ENCODE measurements at places on chromosomes 1 and 21. TPM values are rescaled to one million over a fixed set of nuclear protein-coding genes. Genes with fewer than 3 reads are reported as not detected.

SPATA45 gene
- 0.51 TPM for total RNA-seq

HFM1 gene
- not detected for total RNA-seq

NEXN gene
- 0.51 TPM for total RNA-seq

KCNQ4 gene
- 0.45 TPM for total RNA-seq

GRCh38 chr1:2349806-2350205 lies 41.5 kb downstream of the MORN1 start:
- H3K4me1 ChIP-seq: no peaks in the 10 kb centered on the region
- no peaks in the 10 kb centered on the region for H3K36me3 ChIP-seq
- no peak overlapping the region for H3K4me3 ChIP-seq
- H3K27me3 ChIP-seq: no peaks in the 10 kb centered on the region
- no peak overlapping the region for H3K27ac ChIP-seq
- no peak for DNase-seq

- H3K4me1 ChIP-seq: no peaks in the 10 kb centered on the region
- no peak overlapping the region for H3K4me3 ChIP-seq
- no peaks in the 10 kb centered on the region for H3K36me3 ChIP-seq
- no peak overlapping the region for H3K27ac ChIP-seq
- H3K27me3 ChIP-seq: no peaks in the 10 kb centered on the region
Observed at GRCh38 chr1:61520401-61520800, 204.5 kb downstream of the TM2D1 start.

DNA sequence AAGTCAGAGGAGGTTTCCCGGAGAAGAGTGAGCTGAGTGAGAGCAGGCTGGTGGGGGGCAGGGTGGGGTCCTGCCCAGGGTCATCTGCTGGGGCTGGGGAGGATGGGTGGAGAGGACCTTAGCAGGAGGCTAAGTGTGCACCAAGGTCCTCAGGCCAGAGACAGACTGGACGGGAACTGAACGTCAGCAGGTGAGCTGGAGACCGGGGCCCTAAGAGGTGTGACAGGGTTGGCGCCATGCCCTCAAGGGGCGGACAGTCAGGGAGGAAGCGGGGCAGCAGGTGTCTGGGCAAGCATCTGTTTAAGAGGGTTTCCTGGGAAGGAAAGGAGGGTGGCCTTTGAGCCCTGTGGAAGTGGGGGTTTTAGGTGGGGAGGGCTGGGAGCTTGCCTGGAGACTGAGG lies 13.6 kb upstream of the PTPN7 start:
- no peak overlapping the region for H3K27ac ChIP-seq
- no peaks in the 10 kb centered on the region for H3K36me3 ChIP-seq
- H3K4me1 ChIP-seq: peaks cover 6% of the 10 kb centered on the region
- no peak overlapping the region for H3K4me3 ChIP-seq

- no peak overlapping the region for H3K27ac ChIP-seq
- peaks cover 23% of the 10 kb centered on the region for H3K36me3 ChIP-seq
- DNase-seq: no peak
- no peaks in the 10 kb centered on the region for H3K27me3 ChIP-seq
- no peak overlapping the region for H3K4me3 ChIP-seq
Observed at GRCh38 chr1:41618066-41618825, 133.8 kb upstream of the EDN2 start.

- DNase-seq: no peak
- peaks cover 14% of the 10 kb centered on the region for H3K36me3 ChIP-seq
- no peak overlapping the region for H3K27ac ChIP-seq
- H3K4me1 ChIP-seq: no peaks in the 10 kb centered on the region
Observed at GRCh38 chr1:5933676-5934057, 58.6 kb downstream of the NPHP4 start.

DNA sequence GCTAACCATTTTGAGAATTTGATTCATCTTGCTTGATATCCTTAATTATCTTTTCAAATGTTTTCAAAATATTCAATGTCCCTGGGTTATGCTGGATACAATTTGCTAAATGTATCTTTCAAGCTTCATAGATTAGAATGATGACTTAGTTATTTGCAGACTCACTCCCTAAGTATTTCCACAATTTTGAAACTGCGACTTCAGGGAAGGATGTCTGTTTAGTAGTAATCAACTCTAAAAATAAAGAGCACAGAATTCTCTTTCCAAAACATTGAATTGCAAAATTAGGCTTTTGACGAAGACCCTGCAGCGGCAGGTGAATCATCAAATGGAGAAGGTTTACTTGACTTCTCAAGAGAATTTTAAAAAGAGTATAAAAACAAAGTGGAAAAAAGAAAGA lies 14.2 kb downstream of the RGS1 start:
- DNase-seq: no peak
- no peak overlapping the region for H3K4me3 ChIP-seq
- H3K27me3 ChIP-seq: peaks cover 1% of the 10 kb centered on the region
- no peaks in the 10 kb centered on the region for H3K36me3 ChIP-seq

DNA sequence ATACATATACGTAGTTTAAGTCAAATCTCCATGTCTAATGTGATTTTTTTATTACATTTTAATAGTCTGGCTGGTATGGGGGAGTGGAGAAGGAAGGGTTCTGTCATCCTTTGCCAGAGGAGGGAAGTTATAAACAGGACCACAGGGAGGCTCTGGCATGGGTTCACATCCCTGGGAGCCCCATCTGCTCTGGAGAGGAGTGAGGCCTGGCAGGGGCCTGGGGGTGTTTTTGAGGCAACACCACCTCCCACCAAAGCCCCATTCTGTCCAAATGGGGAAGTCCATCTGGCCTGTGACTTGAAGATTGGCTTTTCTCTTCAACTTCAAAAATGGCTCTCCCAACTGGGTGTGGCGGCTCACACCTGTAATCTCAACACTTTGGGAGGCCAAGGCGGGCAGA lies 15.8 kb downstream of the DISP3 start:
- no peak overlapping the region for H3K4me3 ChIP-seq
- H3K27me3 ChIP-seq: peaks cover under 1% of the 10 kb centered on the region
- H3K4me1 ChIP-seq: no peaks in the 10 kb centered on the region
- no peak overlapping the region for H3K27ac ChIP-seq

DNA sequence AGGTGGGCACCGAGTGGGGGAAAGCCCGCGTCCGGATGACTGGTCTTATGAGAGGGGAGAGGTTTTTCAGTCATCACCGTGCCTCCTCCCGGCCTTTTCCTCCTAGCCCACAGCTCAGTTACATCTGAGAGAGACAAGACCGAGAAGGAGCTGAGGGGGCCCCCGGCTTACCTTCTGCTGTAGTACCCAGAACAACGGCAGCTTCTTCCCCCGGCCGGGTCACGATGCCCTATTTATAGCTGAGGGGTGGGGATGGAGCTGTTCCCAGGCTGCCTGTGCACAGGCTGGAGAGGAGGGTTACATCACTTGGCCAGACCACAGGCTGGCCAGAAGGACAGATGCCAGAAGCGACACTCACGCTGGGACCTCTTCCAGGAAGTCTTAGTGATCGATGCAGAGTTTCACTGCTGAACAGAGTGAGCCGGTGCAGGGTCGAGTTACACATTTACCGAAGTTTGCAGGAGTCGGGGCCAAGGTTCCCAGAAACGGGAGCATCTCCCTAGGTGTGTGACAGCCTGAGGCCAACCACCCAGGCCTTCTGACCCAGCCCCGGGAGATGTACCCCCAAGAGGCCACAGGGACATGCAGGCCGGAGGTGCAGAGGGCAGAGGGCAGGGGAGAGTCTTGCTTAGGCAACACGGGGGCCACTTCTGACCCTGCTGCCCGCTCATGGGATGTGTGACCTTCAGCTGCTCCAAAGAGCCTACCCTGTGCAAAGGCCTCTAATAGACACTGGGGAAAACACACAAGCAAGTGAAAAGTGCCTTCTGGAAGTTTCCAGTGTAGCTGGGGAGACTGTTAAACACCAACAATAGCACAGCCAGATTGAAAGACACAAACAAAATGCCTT lies at the start of gene AGT:
TSS of gene AGT (minus strand) at position 208 of the 850 bp plus-strand sequence. CDS start 3,299 bp downstream, outside the sequence.
- H3K27me3 ChIP-seq: peaks cover 9% of the 10 kb centered on the region
- H3K27ac ChIP-seq: no peak within 1 kb of the TSS
- H3K4me3 ChIP-seq: no peak within 1 kb of the TSS

- H3K27ac ChIP-seq: no peak overlapping the region
- H3K27me3 ChIP-seq: no peaks in the 10 kb centered on the region
- H3K36me3 ChIP-seq: no peaks in the 10 kb centered on the region
- no peaks in the 10 kb centered on the region for H3K4me1 ChIP-seq
- DNase-seq: no peak
Observed at GRCh38 chr1:224523676-224524075, 89.1 kb upstream of the WDR26 start.

DNA sequence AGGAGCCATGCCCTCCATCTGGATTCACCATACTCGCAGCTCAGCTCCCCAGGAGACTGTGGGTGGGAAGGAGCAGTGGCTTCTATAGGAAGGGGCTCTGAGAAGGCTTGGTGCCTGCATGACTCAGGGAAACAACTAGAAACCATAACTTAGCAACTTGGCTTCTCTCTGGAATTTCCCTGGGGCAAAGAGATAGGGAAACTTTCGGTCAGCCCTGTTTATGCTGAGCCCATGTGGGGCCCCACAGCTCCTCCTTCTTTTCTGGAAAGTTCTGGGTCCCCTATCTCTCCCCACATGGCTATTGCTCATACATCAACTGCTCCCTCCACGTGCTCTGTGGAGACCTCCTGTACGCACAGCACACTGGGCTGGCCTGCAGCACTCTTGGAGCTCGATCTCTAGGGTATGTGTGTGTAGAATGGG lies 39.3 kb downstream of the PLEKHA6 start:
- peaks cover 30% of the 10 kb centered on the region for H3K4me1 ChIP-seq
- H3K4me3 ChIP-seq: no peak overlapping the region
- no peaks in the 10 kb centered on the region for H3K36me3 ChIP-seq
- H3K27me3 ChIP-seq: peaks cover 10% of the 10 kb centered on the region
- no peak overlapping the region for H3K27ac ChIP-seq

DNA sequence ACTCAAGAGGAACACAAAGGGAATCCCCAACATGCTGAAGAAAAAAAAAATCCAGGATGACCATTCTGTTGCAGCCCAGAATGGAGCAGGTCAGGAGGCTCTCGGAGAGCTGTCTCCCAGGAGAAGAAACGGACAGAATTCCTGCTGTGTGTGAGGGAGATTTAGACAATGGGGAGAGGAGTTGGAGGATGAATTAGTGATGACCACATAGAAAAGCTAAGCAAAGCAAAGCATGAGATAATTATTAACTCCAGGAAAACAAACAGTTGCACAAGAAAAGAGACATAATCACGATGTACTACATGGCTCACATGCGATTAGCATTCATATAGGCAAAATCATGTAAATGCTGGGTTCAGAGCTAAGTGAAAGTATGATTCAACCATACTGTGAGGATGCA lies 61.1 kb upstream of the SMYD2 start:
- H3K4me1 ChIP-seq: peaks cover 3% of the 10 kb centered on the region
- DNase-seq: no peak
- peaks cover 22% of the 10 kb centered on the region for H3K27me3 ChIP-seq
- H3K36me3 ChIP-seq: no peaks in the 10 kb centered on the region
- no peak overlapping the region for H3K4me3 ChIP-seq

DNA sequence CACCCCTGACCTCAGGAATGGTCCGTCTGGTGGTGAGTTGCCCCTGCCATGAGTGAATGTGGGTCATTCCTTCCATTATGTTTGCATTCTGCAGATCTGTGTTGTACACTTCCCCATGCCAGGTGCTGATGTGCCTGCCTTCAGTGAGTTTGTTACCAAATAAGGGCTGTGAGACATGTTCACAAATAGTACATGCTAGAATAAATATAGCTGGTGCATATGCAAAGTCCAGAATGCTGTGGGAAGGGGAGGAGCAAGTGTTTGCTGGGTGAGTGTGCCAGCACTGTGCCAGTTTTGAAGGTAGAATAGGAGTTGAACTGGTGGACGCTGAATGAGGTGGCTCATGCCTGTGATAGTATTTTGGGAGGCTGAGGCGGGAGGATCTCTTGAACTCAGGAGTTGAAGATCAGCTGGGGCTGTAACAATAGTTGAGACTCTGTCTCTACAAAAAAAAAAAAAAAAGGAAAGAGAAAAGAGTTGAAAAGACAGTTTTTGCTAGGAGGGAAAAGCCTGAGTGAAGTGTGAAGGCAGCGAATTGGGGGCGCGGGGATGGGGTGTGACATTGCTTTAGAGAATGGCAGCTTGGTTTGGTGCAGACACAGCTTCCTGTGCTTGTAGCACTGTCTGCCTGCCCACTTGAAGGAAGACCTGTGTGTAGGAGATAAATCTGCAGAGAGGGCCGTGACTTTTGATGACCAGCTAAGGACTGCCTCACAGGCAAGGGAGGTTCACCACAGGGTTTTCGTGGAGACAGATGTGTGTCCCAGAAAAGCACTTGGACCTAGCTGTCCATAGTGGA lies 61.1 kb downstream of the LGR6 start:
- DNase-seq: no peak
- no peak overlapping the region for H3K4me3 ChIP-seq
- no peaks in the 10 kb centered on the region for H3K36me3 ChIP-seq
- no peak overlapping the region for H3K27ac ChIP-seq
- peaks cover 11% of the 10 kb centered on the region for H3K27me3 ChIP-seq
- no peaks in the 10 kb centered on the region for H3K4me1 ChIP-seq

Measured in activated CD4-positive, alpha-beta memory T cell treated with anti-CD3 and anti-CD28 coated beads for 36 hours (primary cell).